ENCODE measurements at places on chromosomes 2 and 18.

DNA sequence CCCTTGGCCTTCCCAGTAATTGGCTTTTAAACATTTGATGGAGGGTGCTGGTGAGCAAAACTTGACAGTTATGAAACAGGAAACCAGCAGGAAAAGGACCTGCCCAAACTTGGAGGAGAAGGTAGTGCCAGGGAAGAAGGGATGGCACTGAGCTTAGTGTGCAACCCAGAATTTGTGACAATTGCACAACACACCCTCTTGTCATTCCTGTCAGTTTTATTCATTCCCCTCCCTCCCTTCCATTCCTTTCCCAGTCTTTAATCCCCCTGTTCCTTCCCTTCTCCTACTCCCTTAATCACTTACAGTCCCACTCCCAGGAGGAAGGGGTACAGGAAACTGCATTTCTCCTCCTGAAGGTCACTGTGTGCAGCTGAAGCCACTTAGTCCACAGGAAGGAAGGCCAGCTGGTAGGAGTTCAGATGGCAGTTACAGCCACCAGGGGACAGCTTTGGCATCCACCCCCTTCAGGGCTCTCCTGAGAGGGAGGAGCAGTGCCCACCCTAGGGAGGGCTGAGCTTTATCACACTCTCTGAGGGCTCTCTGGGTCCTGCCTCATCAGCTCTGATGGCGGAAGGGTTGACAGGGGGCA lies 24.0 kb upstream of the SIGLEC15 start:
- DNase-seq, result no peak

GRCh38 chr2:235570256-235570655 lies 76.4 kb downstream of the AGAP1 start:
- no peak for DNase-seq

DNA sequence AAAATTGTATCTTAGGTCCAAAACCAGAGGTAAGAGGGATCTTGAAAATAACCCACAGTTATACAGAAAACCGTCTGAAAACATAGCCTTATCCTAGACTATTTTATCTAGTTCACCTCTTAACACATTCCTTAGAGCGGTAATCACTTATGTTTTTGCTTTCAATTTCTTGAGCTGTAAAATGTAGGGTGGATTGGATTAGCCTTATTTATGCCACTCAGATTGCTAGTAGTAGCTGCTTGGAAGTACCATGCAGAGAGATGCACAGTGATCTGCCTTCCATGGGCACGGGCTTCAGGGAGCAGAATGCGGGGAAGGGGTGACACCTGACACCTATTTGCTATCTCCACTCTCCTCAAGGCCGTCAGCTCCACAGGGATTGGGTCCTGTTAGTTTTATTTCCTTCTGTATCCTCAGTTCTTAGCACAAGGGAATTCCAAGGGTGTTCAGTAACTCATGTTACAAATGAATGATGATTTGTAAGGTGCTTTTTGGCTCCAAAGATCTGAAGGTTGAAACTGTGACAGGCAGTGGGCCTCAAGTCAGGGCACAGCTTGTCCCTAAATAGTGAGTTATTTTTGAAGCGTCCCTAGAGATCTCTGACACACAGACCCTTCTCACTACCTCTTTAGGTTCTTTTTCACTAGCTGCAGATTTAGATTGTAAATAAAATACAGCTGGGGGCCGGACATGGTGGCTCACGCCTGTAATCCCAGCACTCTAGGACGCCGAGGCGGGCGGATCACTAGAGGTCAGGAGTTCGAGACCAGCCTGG lies 64.0 kb upstream of the PMAIP1 start:
- no peak for DNase-seq

GRCh38 chr18:37266290-37266689 lies 299.3 kb downstream of the CELF4 start:
- DNase-seq, result no peak

GRCh38 chr2:65656160-65656718 lies 223.8 kb upstream of the SPRED2 start:
- no peak for DNase-seq

DNA sequence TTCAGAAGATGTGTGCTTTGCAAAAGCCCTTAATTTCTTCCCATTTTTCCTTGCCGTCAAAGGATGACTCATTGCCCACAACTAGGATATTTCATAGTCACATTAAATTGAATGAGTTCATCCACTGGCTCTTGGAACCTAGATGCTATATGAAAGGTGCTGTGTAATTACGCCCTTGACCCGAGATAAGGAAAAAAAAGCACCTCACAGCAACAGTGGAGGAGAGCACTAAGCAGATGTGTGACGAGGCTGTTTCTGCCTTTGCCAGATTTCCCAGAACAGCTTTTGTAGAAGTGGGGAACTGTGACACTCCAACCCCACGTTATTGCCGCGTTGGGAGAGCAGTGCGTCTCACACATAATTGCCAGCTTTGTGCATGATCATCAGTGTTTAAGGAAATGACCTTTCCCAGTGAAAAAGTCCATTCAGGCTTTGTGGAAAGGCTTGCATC lies 33.3 kb upstream of the TMEM87B start:
- no peak for DNase-seq

DNA sequence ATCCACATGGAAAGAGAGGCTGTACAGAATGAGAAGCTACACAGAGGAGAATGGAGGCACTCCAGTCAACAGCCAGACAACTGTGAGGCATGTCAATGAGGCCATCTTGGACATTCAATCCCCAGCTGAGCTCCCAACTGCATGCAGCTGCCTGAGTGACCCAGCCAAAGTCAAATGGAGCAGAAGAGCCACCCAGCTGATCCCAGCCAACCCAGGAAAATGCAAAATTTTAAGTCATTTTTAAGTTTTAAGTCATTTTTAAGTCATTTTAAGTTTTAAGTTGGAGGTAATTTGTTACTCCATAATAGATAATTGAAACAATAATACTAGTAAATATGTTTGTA lies 63.6 kb downstream of the RBMS1 start:
- no peak for DNase-seq

GRCh38 chr2:174775571-174775980 lies 11.3 kb upstream of the CHRNA1 start:
- DNase-seq, result no peak

- DNase-seq, result no peak
Observed at GRCh38 chr2:236117861-236118269, 50.3 kb downstream of the GBX2 start.

DNA sequence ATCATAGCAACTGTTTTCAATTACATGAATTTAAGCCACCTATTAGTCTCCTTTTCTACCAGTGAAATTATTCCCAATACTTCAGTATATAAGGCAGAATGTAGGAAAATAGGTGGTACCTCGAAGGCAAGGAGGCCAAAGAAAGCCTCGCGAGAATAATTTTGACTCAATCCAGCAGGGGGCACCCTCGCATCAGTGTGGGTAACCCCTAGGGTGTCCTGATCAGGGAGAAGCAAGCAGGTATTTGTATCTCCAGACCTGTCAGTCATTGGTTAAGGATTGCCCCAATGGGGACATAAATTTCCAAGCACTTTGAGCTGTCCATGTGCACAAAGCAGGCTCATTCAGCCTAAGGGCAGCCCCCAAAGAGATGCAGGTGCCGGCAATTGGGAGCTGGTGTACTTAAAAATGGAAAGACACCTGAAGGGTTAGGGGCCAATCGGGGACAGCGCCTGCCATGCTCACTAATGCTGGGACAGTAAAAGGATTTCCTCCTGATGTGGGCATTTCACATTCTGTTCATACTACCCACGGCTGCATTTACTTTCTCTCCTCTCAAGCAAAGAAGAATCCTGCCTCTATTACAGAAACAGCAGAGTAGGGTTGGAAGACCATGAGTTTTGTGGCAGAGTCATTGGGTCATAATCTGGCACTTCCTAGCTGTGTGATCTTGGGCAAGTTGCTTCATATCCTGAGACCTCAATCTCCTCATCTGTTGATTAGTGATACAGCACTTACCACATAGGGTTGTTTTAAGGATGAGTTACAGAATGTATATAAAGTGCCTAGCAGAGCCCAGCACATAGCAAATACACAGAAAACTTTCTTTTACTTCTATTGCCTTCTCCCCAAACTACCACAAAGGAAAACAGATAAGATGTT lies 136.1 kb downstream of the ICOS start:
- DNase-seq, result no peak

DNA sequence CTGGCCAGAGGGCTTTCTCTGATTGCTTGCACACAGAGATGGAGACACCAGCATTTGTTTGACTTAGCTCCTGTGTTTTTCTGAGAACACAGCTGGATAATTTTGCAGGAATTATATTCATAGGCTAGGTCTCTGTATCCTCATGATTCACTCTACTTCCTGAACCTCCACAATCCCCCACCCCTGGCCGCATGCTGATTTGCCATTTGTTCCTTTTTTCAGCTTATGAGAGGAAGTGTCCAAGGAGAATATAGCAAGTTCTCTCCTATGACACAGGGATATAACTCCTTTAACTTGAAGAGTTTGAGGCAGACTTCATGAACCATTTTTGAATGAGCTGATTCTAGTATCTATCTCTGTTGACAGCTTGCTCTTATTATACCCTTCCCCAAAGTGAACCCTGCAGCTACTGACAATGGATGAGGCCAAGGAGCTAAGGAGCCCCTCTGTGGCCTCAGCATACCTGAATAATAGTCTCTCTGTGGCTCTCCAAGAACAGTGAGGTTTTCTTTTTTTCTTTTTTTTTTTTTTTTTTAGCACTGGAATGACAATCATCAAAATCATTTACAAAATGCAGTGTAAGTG lies 15.4 kb downstream of the CAVIN2 start:
- no peak for DNase-seq

- DNase-seq, result no peak
Observed at GRCh38 chr2:236641051-236641726, 71.6 kb downstream of the ACKR3 start.

DNA sequence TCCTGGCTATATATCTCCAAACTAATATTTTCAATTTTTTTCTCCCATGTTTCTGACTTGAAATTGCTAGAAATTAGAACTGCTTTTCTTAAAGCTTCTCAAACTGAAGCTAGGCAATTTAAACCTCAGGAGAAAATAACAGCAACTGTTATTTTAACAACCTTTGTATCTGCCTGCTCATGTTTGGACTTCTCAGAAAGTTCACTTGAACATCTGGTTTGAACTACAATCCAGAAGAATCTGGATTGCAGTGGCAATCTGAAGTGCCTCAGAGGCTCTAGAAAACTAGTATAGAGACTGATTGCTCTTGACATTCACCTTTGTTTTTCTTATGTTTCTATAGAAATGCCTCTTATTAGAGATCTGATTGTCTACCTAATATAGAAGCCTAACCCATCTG lies 64.1 kb downstream of the STAT4 start:
- no peak for DNase-seq

- DNase-seq, result no peak
Observed at GRCh38 chr2:64634345-64635267, 19.1 kb downstream of the SERTAD2 start.

GRCh38 chr2:27019931-27020855 lies 12.6 kb upstream of the TMEM214 start:
- DNase-seq, result no peak

- DNase-seq, result no peak
Observed at GRCh38 chr2:211454679-211455078, 898.3 kb downstream of the CPS1 start.

DNA sequence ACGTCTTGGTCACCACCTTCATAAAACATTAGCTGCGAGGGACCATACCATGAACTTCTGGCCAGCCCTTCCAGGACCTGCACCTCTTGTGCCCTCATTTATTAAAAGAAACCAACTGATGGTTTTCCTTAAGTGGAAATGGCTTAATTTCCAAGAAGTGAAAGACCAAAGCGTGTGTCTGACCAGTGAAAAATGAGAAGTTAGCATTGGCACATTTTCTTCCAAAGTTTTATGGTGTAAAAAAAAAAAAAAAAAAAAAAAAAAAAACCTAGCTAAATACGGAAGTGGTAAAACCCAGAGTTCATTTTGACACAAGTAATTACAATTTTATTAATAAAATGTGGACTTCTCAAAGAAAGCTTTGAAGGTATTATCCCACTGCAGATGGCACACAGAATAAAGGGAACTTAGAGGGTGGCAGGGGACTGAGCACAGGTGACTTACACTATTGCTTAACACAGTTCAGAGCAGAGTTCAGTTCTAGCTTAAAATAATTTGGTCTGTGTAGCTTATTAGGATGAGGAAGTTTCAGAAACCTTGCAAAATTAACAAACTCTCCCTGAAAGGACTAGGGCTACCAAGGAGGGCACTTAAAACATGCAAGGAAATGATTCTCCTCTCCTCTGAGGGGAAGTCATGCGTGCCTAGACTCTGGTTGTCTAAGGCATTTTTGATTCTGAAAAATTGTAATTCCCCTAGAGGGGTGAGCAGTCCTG lies 42.2 kb upstream of the EPG5 start:
- no peak for DNase-seq

DNA sequence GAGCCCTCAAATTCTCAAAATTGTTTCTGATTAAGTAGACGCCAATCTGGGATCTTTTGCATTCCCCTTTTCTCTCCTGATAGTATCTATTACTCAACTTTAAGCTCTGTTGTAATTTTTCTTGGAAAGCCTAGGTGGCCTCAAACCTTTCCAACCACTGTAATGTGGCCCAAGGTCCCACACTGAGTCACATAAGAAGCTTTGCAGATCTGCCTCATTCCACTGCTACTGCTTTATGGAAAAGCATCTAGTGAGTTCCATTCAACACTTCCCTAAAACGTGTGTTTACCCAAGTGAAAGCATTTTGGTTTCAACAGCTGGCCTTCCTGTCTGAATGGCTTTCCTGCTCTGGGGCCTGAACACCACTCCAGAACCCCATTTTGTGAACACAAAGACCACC lies 493.6 kb upstream of the SPHKAP start:
- DNase-seq, result no peak

GRCh38 chr18:76392349-76392748 lies 102.7 kb downstream of the ZNF516 start:
- no peak for DNase-seq

DNA sequence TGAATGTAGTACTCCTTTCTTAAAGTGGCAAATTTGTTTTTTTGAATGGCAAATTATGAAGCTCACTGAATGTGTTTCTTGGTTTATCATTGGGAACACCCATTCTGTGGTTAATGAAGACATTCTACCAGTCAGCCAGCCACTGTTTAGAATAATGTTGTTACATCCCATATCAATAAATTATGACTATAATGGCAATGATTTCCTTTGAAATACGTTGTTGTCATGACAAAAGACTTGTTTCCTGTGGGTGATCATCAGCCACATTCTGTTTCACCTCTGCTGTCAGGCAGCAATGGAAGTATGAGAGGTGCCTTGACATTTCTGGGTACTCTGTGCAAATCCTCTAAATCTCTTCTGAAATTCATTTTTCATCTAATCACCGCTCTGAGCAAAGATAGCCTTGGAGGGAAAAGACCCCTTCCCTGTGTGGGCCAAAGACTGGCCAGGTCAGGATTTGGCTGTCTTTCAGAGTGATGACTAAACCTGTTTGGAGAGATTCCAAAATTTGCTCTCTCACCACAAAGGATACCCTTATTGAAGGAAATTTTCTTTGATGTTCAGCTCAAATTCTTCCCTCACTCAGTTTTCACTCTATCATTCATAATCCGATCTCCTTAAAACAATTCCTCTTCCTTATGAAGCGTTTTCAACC lies 869.2 kb downstream of the BCL11A start:
- DNase-seq, result no peak

DNA sequence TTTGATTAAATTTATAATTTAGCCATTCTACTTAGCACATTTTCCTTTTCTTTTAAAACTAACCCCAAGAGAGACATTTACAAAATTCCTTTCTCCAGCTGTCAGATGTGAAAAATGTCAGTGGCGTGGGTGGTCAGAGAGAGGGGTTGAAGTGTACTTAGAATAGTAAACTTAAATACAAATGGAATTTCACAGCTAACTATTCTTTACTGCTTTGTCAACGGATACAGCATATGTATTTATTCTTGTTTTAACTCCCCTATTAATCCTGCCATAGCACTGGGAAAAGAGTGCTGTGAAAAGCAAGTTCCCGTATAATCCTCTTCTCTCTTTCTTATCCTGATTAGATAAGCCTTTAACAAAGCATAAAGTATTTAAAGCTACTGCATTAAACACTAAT lies 191.4 kb upstream of the CHAC2 start:
- DNase-seq, result no peak
